ENCODE measurements at places on chromosomes 5 and 9. TPM values are rescaled to one million over a fixed set of nuclear protein-coding genes. Genes with fewer than 3 reads are reported as not detected.

DNA sequence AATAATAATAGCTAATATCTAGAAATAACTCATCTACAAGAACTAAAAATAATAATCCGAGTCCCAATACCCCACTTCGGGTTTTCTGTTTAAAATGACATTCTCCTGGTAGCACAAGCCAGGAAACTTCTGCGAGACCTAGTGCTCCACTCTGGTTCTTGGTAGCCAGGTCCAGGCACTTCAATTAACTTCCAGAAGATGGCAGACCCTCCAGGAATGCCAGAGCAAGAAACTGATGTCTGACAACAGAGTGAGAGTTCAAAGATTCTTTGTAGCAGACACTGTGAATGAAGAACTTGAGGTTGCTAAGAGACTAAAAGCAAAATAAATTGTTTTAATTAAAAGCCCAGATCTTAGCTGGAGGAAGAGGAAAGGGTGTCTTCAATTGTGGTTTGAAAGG lies 1963.3 kb upstream of the CDH9 start:
- no peak for DNase-seq

DNA sequence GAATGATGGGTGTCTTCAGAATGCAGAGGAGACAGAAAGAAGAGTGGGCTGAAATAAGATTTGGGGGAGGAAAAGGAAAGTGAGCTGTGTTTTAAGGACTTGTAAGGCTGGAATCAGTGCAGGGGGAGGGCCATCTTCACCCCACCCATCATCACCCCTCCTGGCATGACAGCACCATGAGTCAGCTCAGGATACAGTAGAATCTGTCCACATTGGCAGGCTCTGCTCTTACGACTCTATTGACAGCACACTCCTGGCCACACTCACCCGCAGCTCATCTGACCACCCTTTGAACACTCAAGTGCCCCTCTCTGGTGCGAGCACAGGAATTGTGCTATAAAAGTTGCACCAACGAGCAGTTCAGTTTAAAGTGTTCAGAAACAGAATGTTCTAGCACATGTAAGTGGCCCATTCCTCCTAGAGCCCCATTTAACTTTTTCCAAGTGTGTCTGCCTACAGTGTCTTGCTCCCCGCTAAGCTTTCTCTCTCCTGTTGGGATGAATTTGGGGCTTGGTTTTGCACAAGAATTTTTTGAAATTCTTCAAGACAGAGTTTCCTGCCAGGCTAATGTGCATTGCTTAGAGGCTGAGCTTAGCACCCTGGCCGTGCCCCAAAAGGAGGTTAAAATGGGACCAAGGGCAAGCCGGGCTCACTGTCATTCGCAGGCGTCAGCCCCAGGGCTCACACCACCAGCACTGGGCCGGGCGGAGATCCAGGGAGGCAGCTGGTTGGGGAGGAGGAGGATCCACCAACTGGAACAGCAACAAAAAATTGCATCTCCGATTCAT lies 12.0 kb downstream of the ADRA1B start:
- DNase-seq: peak; percentile 79

DNA sequence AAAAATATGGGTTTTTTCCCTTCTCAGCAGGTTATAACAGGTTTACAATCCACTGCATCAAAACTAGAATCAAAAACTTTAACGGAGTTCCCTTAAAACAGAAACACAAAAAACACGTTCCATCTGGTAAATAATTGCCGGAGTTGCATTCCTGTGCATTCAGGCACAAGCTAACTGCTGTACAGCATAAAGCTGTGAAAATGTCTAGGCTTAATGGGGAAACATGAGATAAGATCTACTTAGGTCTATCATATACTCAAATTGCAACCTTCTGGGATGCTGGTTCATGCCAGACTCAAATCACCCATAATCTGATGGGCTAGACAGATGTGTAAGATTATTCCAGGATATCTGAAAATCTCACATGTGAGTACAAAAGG lies 265.3 kb downstream of the DOCK8 start:
- DNase-seq: no peak

DNA sequence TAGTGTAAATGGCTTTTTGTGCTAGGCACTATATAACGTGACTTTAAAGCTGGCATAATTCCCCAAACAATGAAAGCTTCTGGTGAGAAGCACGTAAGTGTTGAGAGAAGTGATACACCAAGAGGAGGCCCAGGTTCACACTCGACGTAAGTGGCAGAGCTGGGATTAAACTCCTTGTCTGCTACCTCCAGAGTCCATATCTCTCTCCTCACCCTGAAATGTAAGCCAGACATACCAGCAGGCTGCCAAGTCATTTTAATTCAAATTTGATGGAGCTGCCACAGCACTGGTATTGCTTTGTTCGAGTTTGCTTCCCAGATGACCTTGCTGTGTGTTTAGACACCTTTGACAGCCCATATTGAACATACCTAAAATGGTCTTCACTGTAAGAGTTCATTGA lies 319.7 kb downstream of the GLIS3 start:
- no peak for DNase-seq

DNA sequence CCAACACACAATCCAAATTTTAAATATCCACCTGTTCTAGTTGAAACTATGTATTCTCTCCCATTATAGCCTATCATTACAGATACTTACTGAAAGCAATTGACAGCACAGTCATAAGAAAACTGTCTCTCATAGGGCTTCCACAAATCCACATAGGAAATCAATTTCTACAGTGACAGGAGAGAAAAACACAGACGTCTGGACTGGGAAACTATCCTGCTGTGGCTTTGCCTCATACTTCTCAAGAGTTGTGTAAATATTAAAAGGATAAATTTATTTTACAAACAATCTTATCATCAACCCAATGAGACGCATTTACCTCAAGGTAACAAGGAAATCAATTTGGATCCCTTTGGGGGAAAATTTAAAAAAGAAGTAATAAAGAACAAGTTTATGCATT lies 517.5 kb downstream of the EFNA5 start:
- no peak for DNase-seq

- no peak for DNase-seq
These were observed 158.1 kb downstream of the DAB2IP start for GRCh38 chr9:121809356-121810050.

DNA sequence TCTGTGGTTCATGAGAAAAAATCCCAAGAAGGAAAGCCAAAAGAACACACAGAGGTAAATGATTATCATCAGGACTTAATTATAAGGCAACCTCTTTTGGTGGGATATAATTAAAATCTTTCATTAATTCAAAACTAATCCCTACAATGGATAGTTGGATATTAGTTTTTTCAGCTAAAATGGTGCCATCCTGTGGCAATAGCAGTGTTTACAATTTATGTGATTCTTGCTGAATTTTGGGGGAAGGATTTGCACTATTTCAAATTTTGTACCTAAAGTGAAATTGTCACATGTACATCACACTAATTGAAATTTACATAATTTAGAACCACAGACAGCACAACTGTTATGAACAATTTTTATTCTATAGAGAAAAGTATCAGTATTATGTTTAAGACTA lies 67.0 kb downstream of the CAST start:
- DNase-seq: no peak

DNA sequence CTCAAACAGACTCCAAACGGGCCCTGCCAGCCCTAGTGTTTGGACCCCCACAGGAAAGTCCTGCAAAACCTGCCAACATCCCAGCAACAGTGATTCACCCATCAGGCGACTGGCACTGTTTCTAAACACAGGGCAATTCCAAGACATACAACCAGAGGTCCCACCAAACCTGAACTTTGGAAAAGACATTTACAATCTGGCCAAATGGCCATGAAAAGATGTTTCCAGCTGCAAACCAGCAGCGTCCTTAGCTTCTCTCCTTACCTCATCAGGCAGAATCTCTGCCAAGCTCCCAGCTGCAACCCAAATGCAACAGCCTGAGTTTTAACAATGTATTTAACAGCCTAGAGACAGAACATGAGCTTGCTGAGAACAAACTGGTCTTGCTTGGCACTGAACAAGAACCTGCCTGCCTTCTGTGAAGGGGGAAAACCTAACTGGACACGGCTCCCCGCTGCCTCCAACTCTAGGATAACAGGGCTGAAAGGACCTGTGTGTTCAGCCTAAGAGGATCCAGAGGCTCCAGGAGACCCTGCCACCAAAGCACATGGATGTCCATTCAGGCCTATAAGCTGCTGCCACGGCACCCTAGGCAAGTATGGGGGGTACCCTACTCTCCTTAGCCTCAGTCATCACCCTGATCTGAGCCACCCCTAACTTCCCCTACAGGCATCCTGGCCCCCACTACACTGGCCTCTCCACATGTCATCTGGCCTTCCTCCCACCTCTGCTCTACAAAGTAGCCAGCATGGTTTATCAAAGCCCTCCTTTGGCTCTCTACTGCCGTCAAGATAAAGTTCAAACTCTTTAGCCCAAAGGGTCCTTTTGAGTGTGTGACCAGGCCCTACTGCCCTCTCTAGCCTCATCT lies 5.6 kb downstream of the P4HA2 start:
- DNase-seq: peak; percentile 99

DNA sequence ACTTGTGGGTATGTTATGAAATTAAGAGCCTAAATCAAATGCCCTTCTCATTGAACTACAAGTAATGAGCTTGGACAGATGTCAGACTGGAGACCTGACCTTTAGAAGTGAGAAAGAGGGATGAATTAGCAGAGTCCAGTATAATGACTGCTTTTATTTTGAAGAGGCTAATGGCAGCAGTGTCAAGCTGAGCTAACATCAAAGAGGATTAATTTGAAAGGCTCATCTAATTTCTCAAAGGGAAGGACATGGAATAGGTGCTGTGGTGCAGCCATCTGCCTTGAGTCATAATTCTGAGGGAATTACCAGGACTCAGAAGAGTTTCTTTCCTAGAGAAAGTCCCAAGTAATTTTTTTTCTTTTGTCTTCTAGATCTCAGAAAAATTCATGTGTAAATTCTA lies 57.6 kb downstream of the FAM81B start:
- no peak for DNase-seq

GRCh38 chr5:148887123-148887881 lies 60.9 kb downstream of the ADRB2 start:
- no peak for DNase-seq

- DNase-seq: no peak
These were observed 18.7 kb downstream of the ADAMTS13 start for GRCh38 chr9:133440874-133441273.

DNA sequence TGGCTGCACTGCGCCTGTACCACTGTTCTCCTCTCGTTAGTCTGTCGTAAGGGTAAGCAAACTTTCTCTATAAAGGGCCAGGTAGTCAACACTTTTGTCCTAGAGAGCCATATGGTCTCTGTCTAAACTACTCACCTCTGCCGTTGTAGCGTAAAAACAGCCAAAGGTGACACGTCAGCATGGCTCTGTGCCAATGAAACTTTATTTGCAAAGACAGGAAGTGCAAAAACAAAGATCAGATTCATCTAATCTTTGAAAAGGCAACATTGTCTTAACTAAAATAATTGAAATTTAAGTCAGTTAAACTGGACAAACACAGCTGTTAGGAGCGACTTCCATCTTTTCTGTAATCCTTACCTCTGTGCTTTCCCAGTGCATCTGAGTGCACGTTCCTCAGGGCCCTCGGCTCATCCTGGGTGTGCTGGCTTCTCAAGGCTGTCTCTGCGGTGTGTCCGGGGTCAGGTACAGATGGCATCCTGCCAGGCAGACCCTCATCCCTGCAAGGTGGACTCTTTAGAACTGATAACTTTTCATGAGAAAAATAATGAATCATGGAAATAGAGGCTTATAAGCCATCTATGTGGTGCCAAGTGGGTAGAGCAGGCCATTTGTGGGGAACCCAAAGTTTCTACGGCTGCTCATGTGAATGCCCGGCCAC lies 35.2 kb upstream of the IRX4 start:
- no peak for DNase-seq

- peak; percentile 45 for DNase-seq
These were observed 17.7 kb downstream of the TTLL11 start for GRCh38 chr9:122075135-122076030.

- DNase-seq: no peak
These were observed 12.2 kb downstream of the VDAC1 start for GRCh38 chr5:133992429-133993155.

DNA sequence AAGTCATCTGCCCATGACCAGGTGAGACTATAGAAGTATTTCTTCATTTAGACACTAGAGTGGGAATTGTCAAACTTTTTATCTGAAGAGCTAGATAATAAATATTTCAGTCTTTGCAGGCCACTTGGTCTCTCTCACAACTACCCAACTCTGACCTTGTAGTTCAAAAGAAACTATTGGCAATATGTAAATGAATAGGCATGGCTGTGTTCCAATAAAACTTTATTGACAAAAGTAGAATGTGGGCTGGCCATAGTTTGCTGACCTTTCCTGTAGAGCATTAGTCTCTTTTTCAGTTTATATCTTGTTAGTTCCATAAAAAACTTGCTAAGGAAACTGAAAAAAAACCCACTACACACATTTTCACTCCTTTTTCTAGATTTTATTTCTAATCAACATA lies 535.5 kb downstream of the PRR16 start:
- no peak for DNase-seq

DNA sequence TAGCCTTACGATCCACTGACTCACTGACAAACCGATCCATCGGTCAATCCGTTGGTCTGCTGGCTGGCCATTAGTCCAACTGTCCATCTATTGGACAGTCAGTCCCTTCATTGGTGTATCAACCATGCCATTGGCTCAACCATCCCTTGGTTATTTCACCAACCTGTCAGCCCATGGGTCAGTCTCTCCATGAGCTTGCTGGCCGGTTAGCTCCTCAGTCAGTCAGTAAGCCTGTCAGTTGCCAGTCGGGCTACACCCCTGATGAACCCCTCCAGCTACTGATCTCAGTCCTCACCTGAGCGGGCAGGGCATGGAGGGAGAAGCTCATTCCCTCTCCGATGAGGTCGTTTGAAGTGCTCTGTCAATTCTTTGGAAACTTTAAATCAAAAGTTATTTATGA lies 166.5 kb downstream of the FGF18 start:
- no peak for DNase-seq

DNA sequence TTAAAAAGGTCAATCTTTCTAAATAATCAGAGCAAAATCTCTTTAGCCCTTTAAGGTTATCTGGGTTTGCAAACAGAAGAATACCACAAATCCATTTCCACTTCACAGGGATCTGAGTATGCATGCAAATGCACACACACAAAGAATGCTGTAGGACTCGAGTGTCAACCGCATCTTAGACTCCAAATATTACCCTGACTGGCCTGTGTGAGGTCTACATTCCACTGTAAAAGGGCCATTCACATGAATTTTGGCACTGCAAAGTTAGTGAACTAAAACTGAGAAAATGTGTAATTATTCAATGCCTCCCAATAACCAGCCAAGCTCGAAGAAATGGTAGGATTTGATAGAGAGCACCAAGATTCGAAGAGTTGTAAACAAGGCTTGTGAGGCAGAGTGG lies 199.9 kb downstream of the AGTPBP1 start:
- DNase-seq: peak; percentile 11

GRCh38 chr5:3004361-3005080 lies 253.0 kb upstream of the IRX2 start:
- no peak for DNase-seq

Gene ABCA1
- total RNA-seq: 40.1 TPM

Gene PCDHA1
- total RNA-seq: 0.09 TPM

Gene LCP2
- not detected for total RNA-seq

Gene TNC
- total RNA-seq: 8.3 TPM

Gene ADAMTSL1
- total RNA-seq: 179 TPM

Gene AGXT2
- total RNA-seq: not detected

Gene ECM2
- 23.3 TPM for total RNA-seq

Gene AP3S1
- 237 TPM for total RNA-seq

Gene SH3GLB2
- total RNA-seq: 41.0 TPM

Gene PTPRD
- 13.7 TPM for total RNA-seq

Gene ECSCR
- 0.36 TPM for total RNA-seq

Gene TAF11L3
- not detected for total RNA-seq

Gene FOXD4
- total RNA-seq: 0.27 TPM
